ENCODE measurements at places on chromosomes 5 and 9. TPM values are rescaled to one million over a fixed set of nuclear protein-coding genes. Genes with fewer than 3 reads are reported as not detected.

DNA sequence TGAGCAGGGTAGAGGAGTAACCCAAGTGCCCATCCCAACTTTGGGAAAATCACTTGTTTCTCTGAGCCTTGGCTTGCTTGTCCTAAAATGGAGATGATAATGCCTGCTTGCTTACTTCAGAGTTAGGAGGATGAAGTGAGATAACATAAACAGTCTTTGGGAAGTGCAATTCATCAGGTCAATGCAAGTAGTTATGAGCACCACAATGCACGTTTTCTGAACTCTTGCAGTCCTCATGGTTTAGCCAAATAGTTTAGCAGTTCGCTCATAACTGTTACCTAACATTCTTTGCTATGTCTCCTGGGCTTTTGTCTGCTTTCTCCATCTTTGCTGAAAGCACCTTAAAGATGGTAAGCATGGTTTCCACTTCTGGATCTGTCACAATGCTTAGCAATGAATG is 270.0 kb downstream of the ADAMTSL1 start:
- no peak for DNase-seq

DNA sequence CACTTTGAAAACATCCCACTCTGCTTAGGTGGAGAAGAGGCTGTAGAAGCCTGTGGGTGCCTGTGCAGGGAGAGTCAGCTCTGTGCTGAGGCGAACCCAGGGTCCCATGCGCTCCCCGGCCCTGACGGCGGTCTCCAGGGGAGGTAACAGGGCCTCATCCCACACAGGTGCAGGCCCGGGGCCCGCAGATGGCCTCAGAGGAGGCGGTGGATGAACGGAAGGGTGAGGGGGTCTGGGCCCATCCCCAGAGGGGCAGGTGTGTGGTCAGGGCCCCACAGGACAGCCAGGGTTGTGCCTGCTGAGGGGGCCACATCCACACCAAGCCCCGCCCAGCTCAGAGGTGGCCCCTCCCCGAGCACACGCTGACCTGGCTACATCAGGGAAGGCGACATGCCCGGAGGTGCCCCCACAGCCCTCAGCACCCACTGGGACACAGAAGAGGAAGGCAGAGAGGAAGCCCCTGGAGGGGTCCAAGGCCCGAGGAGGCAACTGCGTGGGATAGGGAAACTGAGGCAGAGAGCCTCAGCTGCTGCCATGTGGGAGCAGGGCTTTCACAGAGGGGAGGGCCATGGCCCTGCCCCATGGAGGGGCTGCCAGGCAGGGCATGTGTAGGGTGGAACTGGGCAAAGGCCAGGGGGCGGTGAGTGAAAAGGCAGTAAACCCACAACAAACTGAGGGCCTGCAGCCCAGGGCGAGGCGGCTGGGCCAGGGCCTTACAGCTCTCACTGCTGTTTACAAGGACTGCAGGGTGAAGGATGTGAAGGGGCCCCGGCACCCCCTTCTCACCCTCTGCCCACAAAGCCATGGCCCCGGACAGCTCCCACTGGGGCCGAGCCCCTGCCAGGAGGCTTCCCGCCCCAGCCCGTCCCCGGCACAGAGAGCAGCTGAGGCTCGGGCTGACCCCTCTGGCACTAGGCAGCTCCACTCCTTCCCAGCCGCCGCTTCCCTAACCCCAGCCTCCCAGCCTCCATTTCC is 29.5 kb downstream of the EXD3 start:
- DNase-seq: no peak

DNA sequence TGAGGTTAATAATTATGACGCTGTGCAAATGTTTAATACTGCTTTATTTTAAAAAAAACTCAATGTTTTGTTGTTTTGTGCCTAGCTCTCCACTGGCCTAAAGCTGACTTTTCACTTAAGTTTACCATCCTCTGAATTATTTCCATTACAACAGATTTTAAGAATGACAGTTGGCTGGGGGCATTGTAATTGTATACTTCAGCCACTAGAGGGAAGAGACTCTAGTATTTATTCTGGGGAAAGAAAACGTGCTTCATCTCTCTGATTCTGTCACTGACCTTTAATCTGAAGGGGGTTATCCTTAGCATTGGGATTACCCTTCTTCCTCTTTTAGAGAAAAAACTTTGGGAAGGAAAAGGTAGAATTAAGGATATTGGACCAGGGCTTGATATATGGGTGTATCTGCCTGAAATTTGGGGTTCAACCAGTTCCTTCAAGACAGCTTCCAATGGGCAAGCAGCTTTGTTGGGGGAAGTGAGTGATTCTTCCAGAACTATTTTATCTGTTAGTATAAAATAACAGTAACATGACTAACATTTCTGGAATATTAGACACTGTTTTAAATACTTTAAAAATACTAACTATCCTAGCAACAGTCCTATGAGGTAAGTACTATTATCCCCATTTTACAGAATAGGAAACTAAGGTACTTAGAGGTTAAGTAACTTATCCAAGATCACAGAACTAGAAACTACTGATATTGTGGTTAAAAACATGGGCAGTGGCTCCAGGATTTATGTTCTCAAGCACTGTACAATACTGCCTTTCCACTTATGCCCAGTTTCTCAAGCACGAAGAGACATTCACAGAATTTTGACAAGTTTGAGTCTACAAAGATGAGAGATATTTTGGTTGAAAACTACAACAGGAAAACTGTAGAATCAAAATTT is 208.4 kb downstream of the CD180 start:
- no peak for DNase-seq

DNA sequence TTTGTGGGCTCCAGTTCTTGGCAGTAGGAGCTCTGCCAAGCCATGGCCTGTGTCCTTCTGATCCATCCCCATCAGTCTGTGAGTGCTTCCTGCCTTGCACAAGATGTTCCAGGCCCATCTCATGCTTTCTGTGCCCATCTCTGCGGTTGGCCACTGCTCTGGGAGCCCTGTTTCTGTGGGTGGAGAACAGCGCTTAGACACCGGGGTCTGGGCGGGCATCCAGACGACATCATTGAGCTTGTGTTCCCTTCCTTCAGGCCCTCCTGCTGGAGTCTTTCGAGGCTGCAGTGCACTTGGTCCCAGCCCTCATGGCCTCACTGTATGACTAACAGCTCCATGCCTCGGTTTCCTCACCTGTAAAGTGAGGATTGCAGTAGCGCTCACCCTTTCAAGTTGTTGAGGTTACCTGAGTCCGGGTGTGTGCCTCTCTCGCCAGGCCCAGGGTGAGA is 14.9 kb upstream of the CARD19 start:
- no peak for DNase-seq

DNA sequence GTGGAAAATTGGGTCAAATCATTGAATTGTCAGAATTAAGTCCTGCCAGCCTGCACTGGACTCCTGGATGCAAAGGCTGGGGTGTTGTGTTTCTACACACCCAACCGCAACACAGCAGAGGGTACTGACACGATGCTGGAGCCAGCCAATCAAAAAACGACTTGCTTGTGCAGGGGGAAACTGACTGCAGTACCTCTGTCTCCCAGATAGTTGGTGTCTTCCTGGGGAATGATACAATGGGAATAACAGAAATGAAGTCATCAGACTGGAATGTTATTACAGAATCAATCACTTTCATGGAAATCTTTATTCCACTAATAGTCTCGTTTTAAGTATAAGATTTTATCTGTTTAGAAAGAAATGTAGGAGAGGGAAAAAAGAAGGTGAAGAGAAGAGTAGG is 330.3 kb downstream of the MLLT3 start:
- no peak for DNase-seq

DNA sequence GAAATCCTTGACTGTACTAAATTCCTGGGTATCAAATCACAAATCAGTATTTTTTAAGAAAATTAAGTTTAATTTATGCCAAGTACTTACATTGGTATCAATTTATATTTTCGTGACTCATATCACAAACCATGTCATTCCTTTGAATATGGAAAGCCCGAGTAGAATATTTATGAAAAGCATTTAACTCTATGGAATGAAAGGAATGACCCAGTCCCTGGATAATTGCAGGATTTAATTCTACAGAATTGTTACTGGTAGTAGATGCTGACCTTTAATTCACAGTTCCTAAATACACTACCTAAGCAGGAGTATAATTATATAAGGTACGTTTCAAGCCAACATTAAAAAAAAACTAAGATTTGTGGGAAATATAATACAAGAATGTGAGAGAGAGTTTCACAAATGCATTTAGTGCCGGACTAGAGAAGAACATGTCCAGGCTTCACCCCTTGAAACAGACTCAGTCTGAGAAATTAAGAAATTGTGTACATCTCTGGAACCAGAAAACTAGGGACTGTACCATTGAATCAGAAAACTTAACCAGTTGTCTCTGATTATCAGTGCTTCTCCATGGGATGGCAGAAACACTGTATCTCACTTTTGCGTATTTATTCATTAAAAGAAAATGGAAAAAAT is 28.5 kb upstream of the PLPPR1 start:
- DNase-seq: no peak

DNA sequence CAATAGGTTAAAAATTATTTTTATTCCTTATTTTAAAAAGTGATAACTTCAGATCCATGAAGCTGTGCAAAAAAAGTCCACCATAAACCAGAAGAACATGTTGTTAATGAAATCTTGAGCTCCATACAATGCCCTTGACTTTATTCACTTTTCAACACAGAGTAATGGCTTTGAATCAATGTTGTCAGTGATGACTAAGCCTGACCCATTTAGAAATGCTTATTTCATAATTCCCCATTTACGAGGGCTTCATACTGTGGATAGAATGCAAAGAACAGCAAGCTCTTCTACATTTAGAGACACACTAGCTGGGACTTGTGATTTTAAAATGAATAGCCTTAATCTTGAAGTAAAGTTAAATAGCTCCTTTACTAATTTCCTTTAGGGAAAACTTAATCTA is 25.7 kb upstream of the IL9 start:
- DNase-seq: no peak

GRCh38 chr5:132263548-132264261 is 6.2 kb downstream of the PDLIM4 start:
- peak; percentile 92 for DNase-seq

- DNase-seq: no peak
These were observed 3.2 kb downstream of the GPSM1 start for GRCh38 chr9:136330406-136330990.

DNA sequence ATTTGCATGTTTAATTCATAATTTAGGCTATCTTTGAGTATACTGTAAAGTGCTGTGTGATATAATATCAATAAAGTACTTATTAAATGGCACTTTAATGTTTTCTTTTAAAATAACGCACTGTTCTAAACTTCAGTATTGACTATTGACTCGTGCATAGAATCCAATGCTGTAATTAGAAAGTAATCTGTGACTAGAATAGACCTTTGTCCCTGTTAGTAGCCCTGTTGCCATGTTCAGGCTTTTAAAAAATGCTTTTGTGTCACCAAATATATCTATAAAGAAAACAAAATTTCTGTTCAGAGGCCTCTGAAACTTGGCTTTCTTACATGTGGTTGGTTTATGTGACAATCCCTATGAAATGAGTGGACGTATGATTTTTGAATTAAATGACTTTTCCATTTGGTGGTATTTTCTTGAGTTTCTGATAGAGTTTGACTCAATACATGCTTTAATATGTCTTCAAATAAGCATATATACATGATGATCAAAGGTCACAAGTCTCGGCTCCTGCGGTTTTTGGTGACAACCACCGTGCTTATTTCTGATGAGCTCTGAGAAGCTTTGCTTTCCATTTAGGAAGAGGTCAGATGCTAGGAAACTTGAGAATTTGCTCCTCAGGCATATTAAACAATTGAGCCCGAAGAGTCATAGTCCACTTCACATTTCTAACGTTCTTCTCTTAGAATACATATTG is 174.7 kb downstream of the NR3C1 start:
- DNase-seq: no peak

- DNase-seq: no peak
These were observed 33.8 kb upstream of the DTWD2 start for GRCh38 chr5:119022017-119022745.

DNA sequence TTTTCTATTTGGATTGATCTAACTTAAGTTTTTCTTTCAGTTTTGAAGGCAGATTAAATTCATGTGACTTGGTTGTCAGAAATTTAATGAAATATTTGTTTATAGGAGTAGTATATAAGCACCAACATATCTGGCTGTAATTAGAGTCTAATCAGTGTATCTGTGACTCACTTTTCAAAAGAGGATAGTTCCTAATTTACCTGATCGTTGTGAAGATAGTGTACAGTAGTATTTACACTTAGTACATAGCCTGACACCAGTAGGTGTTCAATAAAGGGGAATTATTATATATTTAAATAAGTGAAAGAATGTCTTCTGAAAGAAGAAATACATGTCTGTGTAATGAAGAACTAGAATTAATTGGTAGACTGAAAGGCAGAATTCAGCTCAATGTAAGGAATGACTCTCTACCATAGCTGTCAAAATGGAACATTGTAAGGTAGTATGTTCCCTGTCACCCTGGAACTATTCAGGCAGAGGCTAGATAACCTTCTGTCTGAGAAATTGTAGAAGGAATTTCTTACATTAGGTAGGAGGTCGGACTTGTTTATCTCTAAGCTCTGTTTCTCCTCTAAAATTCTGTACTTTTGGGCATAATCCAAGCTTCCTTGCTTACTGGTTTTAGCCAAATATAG is 8.6 kb downstream of the TGFBR1 start:
- no peak for DNase-seq

- no peak for DNase-seq
These were observed 42.9 kb downstream of the ADGRV1 start for GRCh38 chr5:90601468-90601867.

GRCh38 chr5:39680213-39680612 is 255.4 kb upstream of the DAB2 start:
- no peak for DNase-seq

DNA sequence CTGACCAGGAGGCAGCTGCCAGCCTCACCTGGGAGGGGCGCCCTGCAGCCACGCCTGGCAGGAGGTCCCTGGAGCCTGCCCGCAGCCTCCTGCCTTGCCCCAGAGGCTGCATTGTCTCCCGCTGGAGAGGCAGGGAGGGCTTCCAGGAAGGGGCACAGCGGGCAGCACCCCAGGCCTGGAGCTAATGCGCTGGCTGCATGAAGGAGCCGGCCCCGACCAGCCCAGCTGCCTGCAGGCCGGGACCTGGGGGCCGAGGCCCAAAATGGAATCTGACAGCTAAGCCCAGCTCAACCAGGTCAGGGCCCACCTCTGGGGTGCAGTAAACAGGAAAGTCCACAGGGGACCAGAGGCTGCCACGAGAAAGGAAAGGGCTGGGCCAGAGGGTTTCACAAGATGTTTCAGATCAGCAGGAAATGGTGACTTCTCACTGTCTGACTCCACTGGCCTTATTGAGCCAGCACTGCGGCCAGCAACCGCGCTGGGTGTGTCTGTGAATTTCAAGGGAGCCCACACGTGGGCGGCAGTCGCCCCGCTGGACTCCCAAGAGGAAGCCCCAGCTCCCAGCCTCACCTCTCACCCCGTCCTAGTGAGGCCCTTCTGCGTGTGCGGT is 18.6 kb upstream of the NOTCH1 start:
- DNase-seq: no peak

Gene GLRA1
- not detected for total RNA-seq

Gene INSYN2B
- not detected for total RNA-seq

Gene CRB2
- not detected for total RNA-seq

Gene ARHGEF28
- total RNA-seq: 16.4 TPM

Gene FAM13B
- total RNA-seq: 73.1 TPM

Gene MEIKIN
- not detected for total RNA-seq

Gene DIPK1B
- 26.1 TPM for total RNA-seq

Gene UBE2B
- 44.1 TPM for total RNA-seq

Gene URM1
- 36.8 TPM for total RNA-seq

Gene FBP1
- 4.6 TPM for total RNA-seq

Gene CDH9
- 0.33 TPM for total RNA-seq

Gene ALDOB
- not detected for total RNA-seq

Gene FOXD4L4
- not detected for total RNA-seq

Gene ZNF367
- total RNA-seq: 2.5 TPM

Gene GADD45G
- 90.3 TPM for total RNA-seq

Gene SLC45A2
- total RNA-seq: not detected
